ENCODE measurements at places on chromosomes 1 and 21. TPM values are rescaled to one million over a fixed set of nuclear protein-coding genes. Genes with fewer than 3 reads are reported as not detected.

DNA sequence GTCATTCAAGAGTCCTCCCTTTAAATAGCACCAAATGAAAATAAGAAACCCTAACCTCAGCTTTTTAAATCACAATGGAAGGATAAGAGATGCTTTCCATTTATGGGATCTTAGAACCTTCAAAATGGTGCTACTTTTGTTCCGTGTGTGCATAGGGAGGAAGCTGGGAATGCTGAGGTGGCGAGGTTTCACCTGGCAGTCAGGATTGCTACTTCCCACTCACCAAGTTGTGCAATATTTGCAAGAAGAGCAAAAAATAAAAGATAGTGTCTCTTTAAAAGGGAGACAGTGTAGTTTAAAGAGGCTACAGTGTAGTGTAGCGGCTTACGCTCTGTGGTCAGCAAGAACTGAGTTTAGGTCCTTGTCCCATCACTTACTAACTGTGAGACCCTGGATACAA is 392.4 kb upstream of the ST6GALNAC5 start:
- H3K36me3 ChIP-seq: no peaks in the 10 kb centered on the region
- H3K27ac ChIP-seq: no peak overlapping the region
- H3K4me1 ChIP-seq: no peaks in the 10 kb centered on the region
- no peak for DNase-seq

- H3K4me1 ChIP-seq: peaks cover 10% of the 10 kb centered on the region
- H3K36me3 ChIP-seq: peaks cover 3% of the 10 kb centered on the region
- no peak overlapping the region for H3K27ac ChIP-seq
Measured at GRCh38 chr1:56566994-56567393, 12.4 kb downstream of the PLPP3 start.

- H3K27ac ChIP-seq: no peak overlapping the region
- no peak for DNase-seq
- no peaks in the 10 kb centered on the region for H3K4me1 ChIP-seq
- no peaks in the 10 kb centered on the region for H3K27me3 ChIP-seq
Measured at GRCh38 chr1:169925505-169926482, 32.1 kb upstream of the SCYL3 start.

DNA sequence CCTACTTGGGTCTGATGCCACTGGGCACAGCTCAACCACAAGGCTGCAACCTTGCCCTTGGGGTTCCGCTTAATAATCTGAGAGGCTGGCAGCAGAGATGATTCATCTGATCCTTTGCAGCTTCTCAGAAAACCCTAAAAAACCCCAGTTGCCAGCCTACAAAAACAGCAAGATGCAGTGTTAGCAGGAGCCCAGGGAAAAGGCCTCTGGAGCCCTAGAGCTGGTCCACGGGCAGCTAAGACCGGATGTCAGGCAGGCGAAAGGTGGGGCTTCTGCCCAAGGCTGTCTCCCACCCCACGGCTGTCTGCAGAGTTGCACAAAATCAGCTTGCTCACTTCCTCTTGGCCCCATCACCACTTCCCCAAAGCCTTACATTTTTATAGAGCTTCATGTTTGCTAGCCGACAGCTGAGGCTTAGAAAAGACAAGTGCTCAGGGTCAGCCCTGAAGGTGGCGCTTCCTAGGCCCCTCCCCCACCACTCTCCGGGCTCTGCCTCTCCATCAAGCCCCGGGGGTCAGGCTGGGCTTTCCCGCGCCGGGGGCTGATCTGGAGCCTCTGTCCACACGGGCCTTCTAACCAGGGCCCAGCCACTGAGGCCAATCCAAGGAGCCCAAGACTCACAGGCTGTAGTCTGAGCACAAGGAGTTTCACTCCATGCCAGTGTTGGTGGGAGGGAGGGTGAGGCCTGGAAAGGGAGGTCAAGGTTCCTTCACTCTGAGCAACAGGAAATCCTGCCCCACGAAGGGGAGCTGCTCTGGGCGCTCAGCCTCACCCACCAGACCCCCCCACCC is 4.2 kb upstream of the ADORA3 start:
- DNase-seq: peak; percentile 82
- no peaks in the 10 kb centered on the region for H3K36me3 ChIP-seq
- peaks cover 14% of the 10 kb centered on the region for H3K4me1 ChIP-seq
- H3K4me3 ChIP-seq: peak overlapping the region; percentile 41
- H3K27me3 ChIP-seq: no peaks in the 10 kb centered on the region
- peak overlapping the region; percentile 58 for H3K27ac ChIP-seq

The AADACL3 gene
- not detected for total RNA-seq

The GJA9 gene
- not detected for total RNA-seq

The B3GALNT2 gene
- total RNA-seq: 34.7 TPM

- no peaks in the 10 kb centered on the region for H3K27me3 ChIP-seq
- H3K27ac ChIP-seq: peak overlapping the region; percentile 2
- peaks cover 38% of the 10 kb centered on the region for H3K4me1 ChIP-seq
- DNase-seq: peak; percentile 46
Measured at GRCh38 chr1:88982055-88982454, 10.4 kb downstream of the KYAT3 start.

GRCh38 chr1:33741749-33742148 is 122.1 kb upstream of the HMGB4 start:
- no peaks in the 10 kb centered on the region for H3K4me1 ChIP-seq
- no peak overlapping the region for H3K27ac ChIP-seq
- H3K4me3 ChIP-seq: no peak overlapping the region

The FAM163A gene
- not detected for total RNA-seq

The VAV3 gene
- 0.72 TPM for total RNA-seq

GRCh38 chr1:228770779-228771223 is 35.5 kb downstream of the RHOU start:
- no peaks in the 10 kb centered on the region for H3K36me3 ChIP-seq
- no peak overlapping the region for H3K4me3 ChIP-seq
- H3K27me3 ChIP-seq: no peaks in the 10 kb centered on the region
- no peak overlapping the region for H3K27ac ChIP-seq

DNA sequence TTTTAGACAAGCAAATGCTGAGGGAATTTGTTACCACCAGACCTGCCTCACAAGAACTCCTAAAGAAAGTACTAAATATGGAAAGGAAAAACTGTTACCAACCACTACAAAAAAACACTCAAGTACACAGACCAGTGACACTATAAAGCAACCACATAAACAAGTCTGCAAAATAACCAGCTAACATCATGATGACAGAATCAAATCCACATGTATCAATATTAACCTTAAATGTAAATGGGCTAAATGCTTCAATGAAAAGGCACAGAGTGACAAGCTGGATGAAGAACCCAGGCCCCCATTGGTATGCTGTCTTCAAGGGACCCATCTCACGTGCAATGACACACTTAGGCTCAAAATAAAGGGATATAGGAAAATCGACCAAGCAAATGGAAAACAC is 529.9 kb upstream of the CAMK1G start:
- no peak overlapping the region for H3K4me3 ChIP-seq
- peaks cover 9% of the 10 kb centered on the region for H3K4me1 ChIP-seq
- no peak for DNase-seq

The SGIP1 gene
- total RNA-seq: 17.4 TPM

- no peaks in the 10 kb centered on the region for H3K27me3 ChIP-seq
- peaks cover 12% of the 10 kb centered on the region for H3K4me1 ChIP-seq
- DNase-seq: no peak
- no peak overlapping the region for H3K4me3 ChIP-seq
Measured at GRCh38 chr1:43479414-43479813, 25.7 kb upstream of the HYI start.

GRCh38 chr1:6301526-6301925 is 40.6 kb upstream of the GPR153 start:
- no peak for DNase-seq
- no peaks in the 10 kb centered on the region for H3K27me3 ChIP-seq
- H3K4me1 ChIP-seq: no peaks in the 10 kb centered on the region
- H3K27ac ChIP-seq: no peak overlapping the region
